ENCODE measurements at places on chromosomes 1 and 21. TPM values are rescaled to one million over a fixed set of nuclear protein-coding genes. Genes with fewer than 3 reads are reported as not detected.

- no peak overlapping the region for H3K4me3 ChIP-seq
- H3K4me1 ChIP-seq: no peaks in the 10 kb centered on the region
- peaks cover 19% of the 10 kb centered on the region for H3K36me3 ChIP-seq
- no peak overlapping the region for H3K27ac ChIP-seq
These were observed 54.6 kb downstream of the ZBTB40 start for GRCh38 chr1:22506130-22506692.

- no peak for DNase-seq
- H3K27ac ChIP-seq: no peak overlapping the region
- peak overlapping the region; percentile 75 for H3K4me3 ChIP-seq
These were observed 1.7 kb downstream of the HSPG2 start for GRCh38 chr1:21935393-21935804.

- no peak overlapping the region for H3K27ac ChIP-seq
- H3K4me3 ChIP-seq: no peak overlapping the region
These were observed 1.9 kb downstream of the OR6Y1 start for GRCh38 chr1:158552296-158552695.

DNA sequence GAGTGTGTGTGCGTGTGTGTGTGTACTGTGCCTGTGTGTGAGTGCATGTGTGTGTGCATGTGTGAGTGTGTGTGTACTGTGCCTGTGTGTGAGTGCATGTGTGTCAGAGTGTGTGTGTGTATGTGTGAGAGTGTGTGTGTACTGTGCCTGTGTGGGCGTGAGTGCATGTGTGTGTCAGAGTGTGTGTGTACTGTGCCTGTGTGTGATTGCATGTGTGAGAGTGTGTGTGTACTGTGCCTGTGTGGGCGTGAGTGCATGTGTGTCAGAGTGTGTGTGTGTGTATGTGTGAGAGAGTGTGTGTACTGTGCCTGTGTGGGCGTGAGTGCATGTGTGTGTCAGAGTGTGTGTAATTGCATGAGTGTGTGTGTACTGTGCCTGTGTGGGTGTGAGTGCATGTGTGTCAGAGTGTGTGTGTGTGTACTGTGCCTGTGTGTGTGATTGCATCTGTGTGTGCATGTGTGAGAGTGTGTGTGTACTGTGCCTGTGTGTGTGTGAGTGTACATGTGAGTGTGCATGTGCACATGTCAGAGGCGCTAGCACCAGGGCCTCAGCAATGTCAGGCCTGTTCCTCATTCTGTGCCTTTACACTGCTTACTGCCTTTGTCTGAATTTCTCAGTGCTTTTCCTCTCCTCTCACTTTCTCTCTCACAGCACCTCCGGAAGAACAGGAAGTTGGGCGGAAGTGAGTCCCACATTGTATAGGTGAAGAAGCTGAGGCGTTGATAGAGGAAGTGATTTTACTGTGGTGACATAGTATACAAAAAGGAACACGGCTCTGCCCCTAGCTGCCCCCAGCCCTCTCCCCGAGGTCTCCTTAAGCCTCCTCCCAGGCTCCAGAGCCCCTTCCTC, 4.9 kb downstream of the SLC5A9 start:
- H3K4me3 ChIP-seq: no peak overlapping the region
- peak; percentile 41 for DNase-seq
- no peaks in the 10 kb centered on the region for H3K36me3 ChIP-seq
- no peaks in the 10 kb centered on the region for H3K27me3 ChIP-seq
- H3K27ac ChIP-seq: no peak overlapping the region

Gene RNPC3
- total RNA-seq: 23.2 TPM

Gene ABCD3
- 31.3 TPM for total RNA-seq

Gene ACTN2
- 0.11 TPM for total RNA-seq

All from activated CD8-positive, alpha-beta T cell treated with anti-CD3 and anti-CD28 coated beads for 36 hours (primary cell).